Activated CD8-positive, alpha-beta memory T cell treated with anti-CD3 and anti-CD28 coated beads for 1 hour (primary cell): ENCODE measurements at places on chromosomes 2 and 18.

- DNase-seq = no peak
These were observed 134.9 kb downstream of the ZAP70 start for GRCh38 chr2:97848306-97848705.

- no peak for DNase-seq
These were observed 1002.4 kb upstream of the KLHL29 start for GRCh38 chr2:22382479-22383169.

- no peak for DNase-seq
These were observed 156.0 kb downstream of the TFCP2L1 start for GRCh38 chr2:121128741-121129659.

GRCh38 chr2:152894051-152894450 lies 175.6 kb downstream of the ARL6IP6 start:
- DNase-seq = no peak

- no peak for DNase-seq
These were observed 50.4 kb upstream of the CTIF start for GRCh38 chr18:48488388-48488850.

DNA sequence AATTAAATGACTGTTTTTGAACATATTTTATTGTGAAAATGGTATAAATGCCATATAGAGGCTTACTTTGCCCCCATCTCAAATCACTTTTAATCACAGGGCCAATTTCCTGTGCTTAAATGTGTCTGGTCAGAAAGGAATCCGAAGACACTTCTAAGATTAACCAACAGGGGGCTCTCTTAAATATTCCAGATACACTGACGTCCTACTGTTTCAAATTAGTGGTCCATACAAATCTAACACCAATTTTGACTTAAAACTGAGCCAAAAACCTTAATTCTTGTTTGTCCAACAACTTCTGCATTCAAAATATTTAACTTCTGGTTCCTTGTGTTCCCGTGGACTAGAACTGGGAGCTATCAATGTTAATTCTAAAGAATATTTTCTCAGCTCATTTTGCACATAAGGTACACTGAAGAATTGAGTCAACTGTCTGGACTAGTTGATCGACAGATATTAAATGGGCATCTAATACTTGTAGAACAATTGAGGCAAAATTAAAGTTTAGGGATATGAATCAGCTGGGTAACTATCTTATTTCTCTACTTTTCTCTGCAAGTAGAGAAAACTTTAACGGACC lies 557.5 kb downstream of the ARHGAP15 start:
- DNase-seq = no peak

DNA sequence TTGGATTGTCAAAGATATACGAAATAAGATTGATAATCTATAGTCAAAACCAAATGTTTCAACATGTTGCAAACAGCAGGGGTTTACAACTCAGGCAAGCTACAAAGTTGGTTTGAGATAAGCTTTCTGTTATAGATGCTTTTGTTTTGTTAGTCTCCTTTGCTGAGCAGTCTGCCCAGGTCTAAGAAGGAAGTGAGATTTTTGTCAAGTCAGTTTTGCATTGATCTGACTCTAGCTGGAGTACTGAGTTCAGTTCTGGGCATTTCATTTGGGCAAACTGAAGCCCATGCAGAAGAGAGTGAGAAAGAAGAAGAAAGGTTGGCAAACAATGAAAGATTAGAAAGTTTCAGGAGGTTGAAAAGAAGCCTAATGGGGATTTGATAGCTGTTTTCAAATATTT lies 983.0 kb upstream of the SLC39A10 start:
- DNase-seq = no peak
